ENCODE measurements at places on chromosomes 1 and 21. TPM values are rescaled to one million over a fixed set of nuclear protein-coding genes. Genes with fewer than 3 reads are reported as not detected.

DNA sequence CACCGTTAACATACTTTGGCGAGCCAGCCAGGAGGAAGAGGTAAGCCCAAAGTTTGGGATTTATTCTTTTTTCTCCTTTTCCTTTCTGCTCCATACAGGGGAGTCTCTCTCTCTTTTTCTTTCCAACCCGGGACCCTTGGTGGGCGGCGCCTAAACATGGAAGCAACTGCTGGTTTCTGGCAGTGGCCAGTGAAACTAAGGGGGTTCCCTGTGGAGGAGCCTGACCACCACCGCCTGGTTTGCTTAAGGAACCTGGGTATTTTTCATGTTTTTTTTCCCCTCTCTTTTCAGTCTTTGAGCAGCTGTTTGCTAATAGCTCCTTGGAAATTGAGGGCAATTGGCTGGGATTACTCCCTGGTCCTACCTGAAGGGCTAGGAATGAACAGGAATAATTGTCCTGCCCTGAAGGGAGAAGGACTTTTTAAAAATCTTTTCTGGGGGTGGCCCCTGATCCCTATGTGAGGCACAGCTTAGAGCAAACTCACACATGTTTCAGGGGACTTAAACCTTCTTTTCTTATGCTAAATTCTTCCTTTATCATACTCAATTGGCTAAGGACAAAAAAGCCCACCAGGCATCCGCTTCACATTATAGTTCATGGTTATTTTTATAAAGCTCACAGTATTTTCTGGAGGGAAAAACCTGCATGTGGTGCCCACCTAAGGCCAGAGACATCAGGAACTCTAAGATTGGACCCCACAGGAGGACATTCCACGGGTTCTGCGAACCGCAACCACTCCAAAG is 61.3 kb upstream of the PLD5 start:
- no peak for DNase-seq

DNA sequence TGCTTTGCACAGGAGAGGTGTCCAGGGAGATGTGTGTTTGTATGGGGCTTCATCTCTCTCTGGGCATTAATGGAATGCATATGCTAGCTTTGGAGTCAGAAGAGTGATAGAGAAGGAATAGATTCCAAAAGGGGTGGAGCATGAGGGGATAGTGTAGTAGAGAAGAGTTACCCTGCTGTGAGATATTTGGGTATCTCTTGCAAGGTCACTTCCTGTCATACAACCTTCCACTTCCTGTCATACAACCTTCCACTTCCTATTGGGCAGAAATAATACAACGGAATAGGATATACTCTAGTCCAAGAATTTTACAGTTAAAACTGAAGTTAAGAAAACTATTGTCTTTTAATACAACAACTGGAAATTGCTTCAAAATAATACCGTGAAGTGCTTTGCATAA is 351.8 kb upstream of the FMN2 start:
- DNase-seq = no peak

- no peak for DNase-seq
These were observed 284.0 kb downstream of the PTPRC start for GRCh38 chr1:198922638-198923430.

Gene CAPN8
- total RNA-seq = not detected

GRCh38 chr1:116321766-116322175 is 51.3 kb upstream of the ATP1A1 start:
- DNase-seq = no peak

GRCh38 chr1:201096041-201096461 is 16.2 kb downstream of the CACNA1S start:
- DNase-seq = no peak

All from tibial nerve (tissue), 4 donors.